ENCODE measurements at places on chromosomes 16 and 17.

DNA sequence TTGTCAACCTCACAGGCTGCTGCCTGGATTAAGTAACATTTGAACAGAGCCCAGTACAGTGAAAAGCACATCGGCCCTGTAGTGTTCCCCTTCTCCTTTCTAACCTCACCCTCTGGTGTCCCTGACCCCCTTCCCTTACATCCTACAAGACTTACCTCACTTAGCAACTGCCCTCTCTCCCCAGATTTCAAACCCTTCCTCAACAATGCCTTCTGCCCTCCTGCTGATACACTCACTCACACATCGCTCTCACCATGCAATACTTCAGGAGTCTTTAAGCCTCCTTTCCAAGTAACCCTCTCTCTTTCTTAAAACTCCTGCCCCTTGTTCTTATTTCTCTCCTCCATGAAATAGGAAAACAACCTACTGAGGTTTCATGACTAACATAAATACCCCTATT, 17.8 kb downstream of the ZZEF1 start:
- DNase-seq: no peak

DNA sequence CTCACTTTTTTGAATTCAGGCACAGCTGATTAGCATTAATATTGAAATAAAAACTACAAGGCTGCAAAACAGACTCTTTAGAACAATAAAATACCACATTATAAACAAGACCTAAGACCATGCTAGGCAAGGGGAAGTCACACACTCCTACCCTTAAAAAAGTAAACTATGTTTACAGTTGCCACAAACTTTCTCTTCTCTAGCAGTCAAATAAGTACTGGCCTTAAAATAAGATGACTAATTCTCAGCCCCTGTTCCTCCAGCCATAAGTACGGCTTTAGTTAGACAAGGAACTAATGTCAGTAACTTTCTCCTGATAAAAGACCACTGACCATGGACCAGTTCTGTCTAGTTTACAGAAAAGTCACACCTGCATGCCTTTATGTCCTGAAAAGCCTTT, 19.5 kb upstream of the CPHXL start:
- DNase-seq: no peak

GRCh38 chr17:72110942-72111318, 9.9 kb upstream of the SOX9 start:
- DNase-seq: no peak

- no peak for DNase-seq
Observed at GRCh38 chr16:83355570-83356218, 452.1 kb upstream of the HSBP1 start.

DNA sequence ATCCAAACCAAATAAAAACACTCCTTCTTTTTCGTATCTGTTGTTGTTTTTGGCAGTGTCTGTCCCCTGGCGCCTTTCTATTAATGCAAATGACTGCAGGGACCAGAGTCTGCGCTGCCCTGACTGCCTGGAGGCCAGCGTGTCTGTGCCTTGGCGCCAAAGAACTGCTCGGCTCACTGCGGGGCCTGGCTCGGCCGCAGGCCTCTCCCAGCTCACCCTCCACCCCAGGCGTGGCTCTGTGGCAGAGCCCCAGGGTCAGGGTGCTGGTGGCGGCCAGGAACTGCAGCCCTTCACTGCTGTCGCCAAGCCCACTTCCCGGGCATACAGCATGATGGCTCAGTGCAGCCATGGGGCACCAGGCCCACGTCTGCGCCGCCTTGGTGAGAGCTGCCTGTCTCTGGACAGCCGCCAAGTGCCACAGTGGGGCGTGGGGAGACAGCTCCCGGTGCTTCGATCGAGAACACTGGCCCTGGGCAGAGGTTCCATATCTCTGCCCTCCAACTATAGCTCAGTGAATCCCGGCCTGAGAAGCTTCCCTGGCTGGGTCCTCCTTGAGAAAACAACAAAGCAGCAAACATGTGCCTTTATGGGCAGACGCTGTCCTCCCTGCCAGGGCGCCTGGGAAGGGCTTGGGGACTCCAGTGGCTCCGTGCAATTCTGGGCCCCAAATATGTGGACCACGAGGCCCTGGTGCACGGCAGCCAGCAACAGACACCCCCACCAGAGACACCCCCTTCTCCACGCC, 11.1 kb downstream of the CANT1 start:
- no peak for DNase-seq

DNA sequence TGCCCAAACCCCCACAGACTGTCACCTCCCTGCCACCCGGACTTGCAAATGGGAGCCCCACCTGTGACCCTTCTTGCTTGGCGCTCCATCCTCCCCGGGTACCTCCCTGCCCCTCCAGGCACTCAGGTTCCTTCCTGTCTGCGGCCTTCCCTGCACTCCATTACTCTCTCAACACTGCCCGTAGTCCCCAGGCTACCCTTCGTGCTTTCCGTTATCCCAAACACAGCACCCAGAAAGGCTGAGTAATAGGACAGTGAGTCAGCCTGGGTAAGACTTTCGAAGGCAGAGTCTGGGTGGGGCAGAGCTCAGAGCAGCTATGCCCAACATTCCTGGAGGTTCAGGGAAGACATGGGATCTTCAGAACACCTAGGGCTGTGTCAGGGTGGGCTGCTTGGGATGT, 16.6 kb upstream of the C16orf74 start:
- DNase-seq: no peak

DNA sequence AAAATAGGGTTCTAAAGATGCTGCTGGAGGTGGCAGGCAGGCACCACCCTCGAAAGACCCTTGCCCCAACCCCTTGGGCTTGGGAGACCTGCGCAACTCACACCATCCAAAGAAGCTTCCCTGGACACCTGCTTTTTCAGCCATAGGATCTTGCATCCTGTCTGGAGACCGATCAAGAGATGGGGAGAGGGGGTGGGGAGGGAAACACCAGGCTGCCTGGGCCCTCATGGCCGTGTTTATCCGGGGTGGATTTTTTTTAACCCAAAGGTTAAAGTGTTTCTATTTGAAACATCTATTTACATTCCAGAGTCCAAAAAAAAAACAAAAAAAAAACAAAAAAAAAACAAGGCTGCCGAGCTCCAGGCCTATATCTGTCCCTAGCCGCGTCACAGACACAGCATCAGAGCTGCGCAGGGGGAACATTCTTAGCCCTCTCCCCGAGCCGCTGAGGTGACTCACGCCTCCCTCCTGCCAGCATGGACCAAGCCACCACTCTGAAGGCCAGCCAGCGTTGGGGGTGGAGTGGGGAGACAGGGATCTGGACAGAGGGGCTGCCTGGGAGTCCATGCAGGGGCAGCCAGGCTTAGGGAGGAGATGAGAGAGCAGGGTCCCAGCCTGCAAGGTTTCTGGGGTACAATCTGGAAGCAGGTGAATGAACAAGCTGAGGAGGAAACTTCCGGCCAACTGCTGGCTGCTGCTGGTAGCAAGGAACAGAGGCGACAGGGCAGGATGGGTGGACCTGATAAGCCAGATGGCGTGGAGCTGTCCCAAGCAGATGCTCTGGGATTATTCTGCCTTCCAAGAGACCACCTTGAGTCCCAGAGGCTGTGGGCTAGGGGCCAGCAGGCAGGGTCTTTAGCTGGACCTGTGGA, 14.8 kb downstream of the HDAC5 start:
- DNase-seq: no peak

GRCh38 chr17:55295411-55296170, 30.8 kb downstream of the HLF start:
- DNase-seq: no peak

- peak; percentile 67 for DNase-seq
Observed at GRCh38 chr16:50121721-50122445, 31.2 kb upstream of the TENT4B start.

GRCh38 chr16:82181461-82182185, 11.6 kb upstream of the MPHOSPH6 start:
- DNase-seq: no peak

DNA sequence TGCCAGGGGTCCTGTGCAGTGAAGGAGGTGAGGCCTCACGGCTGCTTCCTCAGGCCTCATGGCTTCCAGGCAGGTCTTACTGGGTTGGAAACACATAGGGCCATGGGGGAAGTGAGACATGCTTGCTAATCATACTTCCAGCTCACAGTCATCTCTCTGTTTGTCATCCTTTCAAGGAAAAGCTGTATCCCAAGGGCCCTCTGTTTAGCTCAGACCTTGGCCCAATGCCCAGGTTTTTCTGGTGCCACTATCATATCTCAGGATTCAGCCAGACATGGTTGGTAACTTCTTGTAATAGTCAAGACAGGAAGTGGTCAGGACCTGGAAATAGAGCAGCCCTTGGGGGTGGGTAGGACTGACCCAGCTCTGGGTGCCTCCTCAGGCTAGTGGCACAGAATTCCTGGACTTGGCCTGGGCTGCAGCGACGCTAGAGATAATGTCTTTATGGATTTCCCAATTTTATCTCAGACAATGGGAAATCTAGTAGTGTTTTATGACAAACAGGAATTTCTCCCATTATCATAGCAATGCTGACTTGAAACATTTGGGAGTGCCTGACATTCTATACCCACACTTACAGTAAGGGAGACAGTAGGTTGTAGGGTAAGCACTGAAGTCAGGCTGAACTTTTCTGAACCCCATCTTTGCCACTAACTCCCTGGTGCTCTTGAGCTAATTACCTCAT, 13.5 kb upstream of the ITGB3 start:
- DNase-seq: peak; percentile 42

DNA sequence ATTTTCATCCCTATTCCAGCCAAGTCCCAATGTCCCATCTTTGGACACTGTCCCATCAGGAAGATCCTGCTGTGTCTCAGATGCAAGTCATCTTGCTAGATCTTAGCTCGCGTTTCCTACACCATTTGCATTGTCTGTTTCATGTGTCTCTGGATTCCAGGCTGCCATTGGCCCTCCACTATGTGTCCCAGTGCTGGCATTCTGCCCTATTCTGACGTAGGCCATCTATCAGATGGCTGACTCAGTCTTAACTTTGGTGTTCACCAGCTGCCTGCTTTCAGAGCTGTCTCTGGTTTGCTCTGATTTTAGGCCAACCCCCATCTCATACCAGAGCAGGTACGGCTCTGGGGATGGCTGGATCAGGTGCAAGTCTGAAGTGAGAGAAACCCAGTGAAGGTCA, 300.9 kb upstream of the ASIC2 start:
- no peak for DNase-seq

GRCh38 chr17:2798188-2798587, 1.9 kb downstream of the RAP1GAP2 start:
- no peak for DNase-seq

GRCh38 chr16:62363501-62363900, 327.3 kb upstream of the CDH8 start:
- no peak for DNase-seq

GRCh38 chr16:75195811-75196790, 10.9 kb downstream of the CTRB2 start:
- no peak for DNase-seq

DNA sequence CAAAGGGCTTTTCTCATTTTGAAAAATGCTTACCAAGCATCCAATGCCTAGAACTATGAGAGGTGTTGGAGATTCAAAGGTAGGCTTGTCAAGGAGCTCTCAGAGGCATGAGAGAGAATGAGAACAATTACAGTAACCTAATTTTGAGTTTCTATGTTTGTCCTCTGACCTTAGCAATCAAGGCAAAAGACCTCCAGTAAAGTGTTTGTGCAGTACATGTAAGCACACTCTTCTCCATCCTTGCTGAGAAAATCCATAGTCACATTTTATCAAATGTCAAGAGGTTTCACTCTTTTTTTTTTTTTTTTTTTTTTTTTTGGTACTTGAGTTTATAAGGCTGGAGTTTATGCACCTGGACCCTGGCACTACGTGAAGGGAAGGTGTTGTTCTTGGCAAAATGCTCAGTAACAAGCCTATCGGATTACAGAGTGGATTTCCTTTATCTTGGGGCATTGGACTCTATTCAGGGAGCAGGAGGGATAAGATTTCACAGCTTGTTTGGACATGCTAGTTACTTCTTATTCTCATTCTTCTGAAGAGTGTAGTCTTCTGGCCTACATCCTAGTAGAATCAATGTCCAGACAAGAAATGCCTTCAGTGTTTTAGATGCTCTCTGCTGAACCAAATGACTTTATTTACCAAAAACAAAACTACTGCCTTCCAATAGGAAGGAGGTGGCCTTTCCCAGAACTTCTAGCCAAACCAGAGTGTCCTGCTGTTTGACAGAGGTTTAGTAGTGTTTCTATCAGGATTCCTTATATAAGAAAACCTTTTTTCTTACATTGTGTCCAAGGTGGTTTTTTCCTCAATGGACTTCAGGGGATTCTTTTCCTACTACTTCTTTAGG, 21.9 kb downstream of the KCNJ2 start:
- no peak for DNase-seq

- DNase-seq: peak; percentile 66
Observed at GRCh38 chr16:22217890-22218730, 12.0 kb downstream of the EEF2K start.

- no peak for DNase-seq
Observed at GRCh38 chr16:86080982-86081381, 182.0 kb downstream of the IRF8 start.

- no peak for DNase-seq
Observed at GRCh38 chr17:66518677-66519076, 216.3 kb downstream of the PRKCA start.

DNA sequence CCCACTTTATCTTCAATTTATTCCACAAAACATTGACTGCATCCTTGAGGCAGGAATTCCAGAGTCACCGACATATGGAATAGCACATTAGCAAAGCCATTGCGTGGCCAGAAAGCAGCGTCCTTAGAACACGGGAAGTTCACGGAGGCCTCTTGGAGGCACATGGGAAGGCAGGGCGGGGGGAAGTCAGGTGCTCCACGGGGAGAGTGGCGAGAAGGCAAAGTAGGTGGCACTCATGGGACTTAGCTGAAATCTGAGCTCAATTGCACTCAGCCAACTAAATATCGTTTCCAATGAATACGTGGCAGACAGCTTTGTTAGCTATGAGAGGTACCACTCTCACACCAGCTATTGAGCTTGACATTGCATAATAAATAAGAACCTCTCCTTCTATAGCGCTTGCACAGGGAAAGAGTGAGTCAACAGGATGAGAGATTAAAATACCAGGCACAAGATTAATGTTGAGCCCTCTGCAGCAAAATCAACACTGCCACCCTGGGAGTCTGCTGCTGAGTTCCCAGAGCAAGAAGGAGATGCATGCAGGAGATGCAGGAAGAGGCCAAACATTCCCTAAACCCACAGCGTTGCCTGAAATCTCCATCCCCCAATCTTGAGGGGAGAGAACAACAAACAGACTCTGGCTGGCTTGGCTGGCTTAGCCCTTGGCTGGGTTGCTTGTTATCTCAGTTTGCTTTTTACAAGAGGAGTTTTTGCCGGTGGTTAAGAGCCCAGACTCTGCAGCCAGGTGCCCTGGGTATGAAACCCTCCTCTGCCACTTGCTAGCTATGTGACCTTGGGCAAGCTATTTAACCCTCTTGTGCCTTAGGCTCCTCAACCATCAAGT, 28.8 kb downstream of the ABCC12 start:
- no peak for DNase-seq

- DNase-seq: no peak
Observed at GRCh38 chr16:86942151-86943051, 364.1 kb downstream of the FOXL1 start.

DNA sequence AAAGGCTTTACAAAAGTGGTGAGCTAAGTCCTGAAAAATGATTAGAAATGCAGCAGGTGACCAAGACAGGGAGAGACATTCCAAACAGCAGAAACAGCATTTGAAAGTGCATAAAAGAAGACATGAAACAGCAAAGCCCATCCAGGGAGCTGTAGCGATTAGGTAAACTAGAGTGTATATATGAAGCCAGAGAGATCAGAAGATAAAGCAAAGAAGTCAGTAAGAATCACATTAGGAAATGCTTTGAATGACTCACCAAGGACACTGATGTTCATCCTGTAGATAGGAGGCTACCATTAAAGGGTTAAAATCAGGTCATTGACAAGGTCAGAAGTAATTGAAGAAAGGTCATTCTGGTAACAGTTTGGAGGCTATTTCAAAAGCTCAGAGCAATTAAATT, 27.6 kb upstream of the VAT1L start:
- DNase-seq: no peak

- DNase-seq: no peak
Observed at GRCh38 chr17:9221147-9221921, 200.0 kb downstream of the NTN1 start.

Data from GM06990 (cell line).